AG20443 (cell line): ENCODE measurements at places on chromosomes 2 and 18.

GRCh38 chr2:197204519-197205250, 105.9 kb downstream of the ANKRD44 start:
- DNase-seq = peak; percentile 40

DNA sequence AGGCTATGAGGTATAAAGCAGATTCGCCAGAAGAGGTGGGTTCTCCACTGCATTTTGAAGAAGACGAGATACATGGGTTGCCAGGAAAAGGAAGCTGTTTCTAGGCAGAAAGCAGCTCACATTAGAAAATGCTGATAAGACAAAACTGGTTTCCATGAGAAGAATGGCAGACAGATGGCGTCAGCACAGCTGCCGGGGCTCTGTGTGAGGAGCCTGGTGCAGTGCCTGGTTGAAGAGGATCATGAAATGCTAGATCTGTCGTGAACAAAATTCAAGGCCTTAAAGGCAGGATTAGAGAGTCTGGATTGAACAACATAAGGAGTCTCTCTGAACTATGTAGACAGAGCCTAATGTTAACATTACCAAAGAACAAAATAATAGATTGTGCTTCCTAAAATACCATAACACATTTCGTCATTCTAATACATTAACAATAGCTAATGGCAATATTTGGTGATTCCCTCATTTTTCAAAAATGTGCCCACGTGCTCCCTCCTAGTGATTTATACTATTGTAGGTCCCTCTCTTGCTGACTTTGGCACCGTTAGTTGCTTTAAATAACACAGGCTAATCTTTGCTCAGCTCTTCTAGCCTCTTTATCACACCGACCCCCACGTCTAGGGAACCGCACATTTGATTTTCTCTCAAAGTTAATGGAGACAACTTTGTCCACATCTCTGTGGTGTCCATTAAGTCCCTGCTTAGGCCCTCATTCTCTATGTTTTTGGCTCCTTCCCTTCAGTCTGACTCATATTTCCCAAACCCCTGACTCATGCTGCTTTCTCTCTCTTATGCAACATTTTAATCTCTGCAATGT, 38.2 kb downstream of the EFEMP1 start:
- DNase-seq = peak; percentile 65

DNA sequence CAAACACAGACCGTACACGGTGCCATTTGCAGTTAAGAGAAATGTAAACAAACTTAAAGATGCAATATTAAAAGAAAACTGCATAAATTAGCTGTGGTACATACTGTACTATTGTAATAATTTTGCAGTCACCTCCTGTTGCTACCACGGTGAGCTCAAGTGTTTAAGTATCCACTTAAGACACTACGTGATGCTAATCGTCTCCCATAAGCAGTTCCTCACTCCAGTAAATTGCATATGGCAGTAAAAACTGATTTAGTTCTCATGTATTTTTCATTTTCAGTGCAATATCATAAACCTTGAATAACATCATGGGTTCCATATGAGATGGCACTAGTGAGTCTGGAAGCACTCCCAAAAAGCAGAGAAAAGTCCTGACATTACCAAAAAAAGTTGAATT, 14.4 kb downstream of the CLEC4F start:
- DNase-seq = no peak

DNA sequence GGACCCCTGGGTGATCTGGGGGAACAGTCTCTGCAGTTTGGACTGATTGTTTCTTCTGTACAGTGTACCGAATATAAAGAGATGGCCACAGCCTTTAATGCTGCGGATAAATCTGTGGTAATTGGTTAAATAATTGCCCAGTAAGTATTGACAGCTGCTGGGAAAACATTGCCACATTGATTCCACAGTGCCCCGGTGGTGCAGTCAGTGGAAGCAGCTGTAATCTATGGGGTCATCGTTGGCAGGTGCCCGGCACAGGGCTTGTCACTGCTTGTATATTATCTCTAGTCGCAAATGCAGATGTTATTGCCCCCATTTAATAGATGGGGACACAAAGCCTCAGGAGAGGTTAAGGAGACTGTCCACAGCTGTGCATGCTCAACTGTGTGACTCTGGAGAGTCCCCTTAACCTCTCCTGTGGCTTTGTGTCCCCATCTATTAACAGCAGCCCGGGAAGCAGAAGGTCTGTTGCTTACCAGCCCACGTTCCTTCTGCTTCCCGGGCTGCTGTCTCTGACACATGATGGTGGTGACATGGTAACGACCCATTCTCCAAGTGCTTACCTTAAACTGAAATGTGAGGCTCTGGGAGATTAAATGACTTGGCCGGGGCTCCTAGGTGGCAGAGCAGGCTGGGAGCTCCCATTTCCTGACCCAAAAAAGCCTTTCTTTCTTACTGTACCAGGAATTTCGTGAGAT, 76.9 kb downstream of the NCK2 start:
- DNase-seq = no peak

- no peak for DNase-seq
These were observed 89.7 kb upstream of the SEC11C start for GRCh38 chr18:59049721-59050660.

GRCh38 chr2:96954011-96954846, 32.2 kb downstream of the FAM178B start:
- no peak for DNase-seq

GRCh38 chr2:217832115-217832514, 170.7 kb downstream of the TNS1 start:
- DNase-seq = no peak

GRCh38 chr2:228329282-228329681, 147.8 kb upstream of the SPHKAP start:
- DNase-seq = no peak

- DNase-seq = no peak
These were observed 42.1 kb upstream of the TMEM131 start for GRCh38 chr2:98037666-98038336.

- no peak for DNase-seq
These were observed 9.9 kb downstream of the EPHA4 start for GRCh38 chr2:221562226-221562625.

GRCh38 chr2:37585295-37585908, 86.0 kb downstream of the CDC42EP3 start:
- DNase-seq = no peak

GRCh38 chr2:222683805-222684204, 12.3 kb downstream of the MOGAT1 start:
- no peak for DNase-seq

DNA sequence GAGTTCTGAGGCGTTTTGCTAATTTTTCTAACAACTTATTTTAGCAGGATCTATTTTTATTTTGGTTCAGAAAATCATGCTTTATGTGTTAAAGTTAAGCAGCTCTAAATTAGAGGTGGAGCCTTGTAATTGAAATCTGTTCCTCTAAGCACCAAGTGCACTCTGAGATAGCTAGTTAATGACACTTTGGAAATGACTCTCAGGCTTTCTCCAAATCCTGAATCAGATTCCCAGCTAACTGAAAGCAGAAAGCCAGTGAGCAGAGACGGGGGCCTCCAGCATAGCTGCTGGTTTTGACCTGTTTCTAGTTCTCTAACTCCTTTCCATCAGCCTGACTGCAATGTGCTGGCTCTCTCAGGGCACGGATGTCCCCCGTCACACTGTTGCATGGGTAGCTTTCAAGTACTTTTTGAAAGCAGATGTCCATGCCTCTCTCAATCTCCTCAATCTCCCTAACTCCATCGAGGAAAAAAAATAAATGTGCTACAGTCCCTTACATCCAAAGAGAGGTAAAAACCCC, 326.5 kb downstream of the SATB2 start:
- DNase-seq = no peak

- DNase-seq = no peak
These were observed 28.0 kb downstream of the TANC1 start for GRCh38 chr2:158996378-158996993.

GRCh38 chr2:15675456-15676195, 84.0 kb downstream of the DDX1 start:
- DNase-seq = no peak
